ENCODE measurements at places on chromosomes 1 and 21.

DNA sequence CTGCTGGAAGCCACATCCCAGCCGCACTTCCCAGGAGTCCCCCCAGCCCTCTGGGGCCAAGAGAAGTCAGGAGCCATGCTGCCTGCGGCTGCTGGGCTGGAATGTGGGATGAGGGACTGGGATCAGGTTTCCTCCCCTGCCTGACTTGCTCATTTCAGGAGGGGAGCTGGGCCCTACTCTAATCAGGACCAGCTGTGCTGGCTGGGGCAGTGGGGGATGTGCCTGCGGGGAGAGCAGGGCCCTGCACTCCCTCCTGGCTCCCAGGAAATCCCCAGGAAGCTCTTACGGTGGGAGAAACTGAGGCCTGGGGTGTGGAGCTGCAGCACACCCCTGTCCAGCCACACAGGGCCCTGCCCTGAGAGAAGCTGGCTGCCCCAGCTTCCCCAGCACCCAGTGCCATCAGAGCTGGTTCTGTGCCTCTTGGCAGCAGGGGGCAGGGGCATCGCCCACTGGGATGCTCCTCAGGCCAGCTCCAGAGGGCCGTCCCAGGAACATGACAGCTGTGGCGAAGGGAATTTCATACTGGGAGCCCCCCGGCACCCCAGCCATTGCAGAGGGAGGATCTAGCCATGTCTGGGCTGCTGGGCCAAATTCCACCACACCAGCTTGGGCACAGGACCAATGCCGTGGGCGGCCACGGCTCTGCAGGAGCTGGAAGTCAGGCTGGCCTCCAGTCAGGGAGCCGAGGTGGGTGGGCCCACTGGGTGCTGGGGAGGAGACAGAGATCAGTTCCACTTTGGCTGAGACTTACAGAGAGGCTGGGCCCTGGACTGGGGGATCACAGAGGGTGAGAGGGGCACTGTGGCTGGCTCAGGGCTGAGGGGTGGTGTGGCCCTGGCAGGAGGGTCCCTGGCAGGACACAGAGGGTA, 21.3 kb upstream of the PRSS38 start:
- peak; percentile 65 for DNase-seq

DNA sequence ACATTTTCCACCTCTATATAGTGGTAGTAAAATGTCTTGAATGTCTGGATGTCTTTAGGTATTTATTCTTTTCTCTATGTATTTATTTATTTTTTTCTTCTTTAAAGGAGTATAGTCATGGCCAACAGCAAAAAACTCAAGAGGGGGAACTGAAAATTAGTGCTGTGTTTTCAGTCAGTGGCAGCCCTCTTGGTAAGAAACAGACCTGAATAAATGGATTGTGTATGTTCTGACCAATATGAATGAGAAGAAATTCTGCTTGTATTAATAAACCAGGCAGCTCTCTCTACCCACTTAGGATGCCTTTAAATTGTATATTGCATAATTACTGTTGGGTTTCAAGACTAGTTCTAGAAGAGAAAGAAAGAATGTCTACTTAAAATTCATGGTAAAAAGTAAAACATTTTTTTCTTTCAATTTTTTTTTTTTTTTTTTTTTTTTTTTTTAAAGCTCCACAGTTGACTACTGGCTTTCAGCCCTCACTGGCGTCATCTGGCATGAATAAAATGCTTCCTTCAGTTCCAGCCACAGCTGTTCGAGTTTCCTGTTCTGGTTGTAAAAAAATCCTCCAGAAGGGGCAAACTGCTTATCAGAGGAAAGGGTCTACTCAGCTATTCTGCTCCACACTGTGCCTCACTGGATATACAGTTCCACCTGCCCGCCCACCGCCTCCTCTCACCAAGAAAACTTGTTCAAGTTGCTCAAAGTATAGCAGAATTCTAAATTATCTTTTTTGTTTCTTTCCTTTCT, 101.6 kb downstream of the ZMYM4 start:
- DNase-seq = no peak

- peak; percentile 37 for DNase-seq
These were observed 124.6 kb upstream of the ZNF648 start for GRCh38 chr1:182185842-182186756.

- DNase-seq = no peak
These were observed 99.6 kb upstream of the DMRTA2 start for GRCh38 chr1:50522691-50523342.

DNA sequence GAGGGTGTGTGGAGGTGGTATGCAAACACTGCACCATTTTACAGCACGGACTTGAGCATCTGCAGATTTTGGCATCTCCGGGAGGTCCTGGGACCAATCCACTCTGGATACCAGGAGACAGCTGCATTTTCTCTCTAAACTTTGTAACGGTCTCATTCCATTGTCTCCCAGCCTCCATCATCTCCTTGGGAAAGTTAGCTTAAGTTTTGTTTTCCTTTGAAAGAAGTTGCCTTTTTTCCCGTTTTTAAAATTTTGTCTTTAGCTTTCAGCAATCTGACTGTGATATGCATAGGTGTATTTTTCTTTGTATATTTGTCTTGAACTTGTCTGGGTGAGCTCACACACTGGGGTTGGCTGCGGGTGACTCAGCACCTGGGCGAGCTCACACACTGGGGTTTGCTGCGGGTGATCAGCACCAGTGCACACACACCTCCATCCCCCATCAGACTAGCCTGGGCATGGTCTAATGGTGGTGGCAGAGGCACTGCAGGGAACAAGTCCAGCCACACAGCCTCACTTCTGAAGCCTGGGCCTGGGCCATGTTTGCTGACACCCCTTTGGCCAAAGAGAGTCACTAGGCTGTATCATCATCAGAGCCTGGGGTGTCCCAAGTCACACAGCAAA, 32.1 kb upstream of the COL18A1 start:
- DNase-seq = peak; percentile 71

GRCh38 chr1:25425098-25426085, 4.8 kb upstream of the RHCE start:
- no peak for DNase-seq

- DNase-seq = no peak
These were observed at the start of gene GIPC2 for GRCh38 chr1:78045926-78046778. GIPC2 (plus strand) TSS chr1:78045966; CDS start chr1:78046095, 129 bp downstream.

DNA sequence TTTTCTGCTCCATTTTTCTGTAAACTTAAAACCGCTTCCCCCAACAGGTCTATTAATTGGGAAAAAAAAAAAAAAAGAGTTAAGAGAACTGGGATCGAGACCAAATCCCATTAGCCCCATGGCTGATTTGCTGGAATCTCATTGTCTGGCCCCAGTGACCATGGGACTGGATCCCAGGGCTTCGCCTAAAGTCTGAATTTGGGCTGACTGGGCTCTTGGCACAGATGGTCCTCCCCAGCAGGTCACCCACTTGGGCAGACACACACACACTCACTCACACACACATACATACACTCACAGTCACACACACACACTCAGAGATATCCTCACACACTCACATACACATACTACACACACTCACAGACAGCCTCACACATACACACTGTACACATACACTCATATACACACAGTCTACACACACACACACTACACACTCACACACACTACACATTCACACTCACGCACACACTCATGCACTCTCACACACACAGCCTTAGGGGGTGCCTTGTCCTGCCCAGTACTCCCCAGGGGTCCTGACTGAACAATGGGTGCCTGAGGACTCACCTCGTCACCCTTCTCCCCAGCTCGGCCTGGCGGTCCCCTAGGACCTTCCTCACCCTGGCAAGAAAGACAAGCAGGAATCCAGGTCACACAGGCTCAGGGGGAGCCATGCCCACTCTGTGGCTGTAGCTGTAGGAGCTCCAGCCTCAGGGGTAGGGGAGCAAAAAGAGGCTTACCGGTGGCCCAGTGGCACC, 7.5 kb downstream of the COL9A2 start:
- DNase-seq = no peak

DNA sequence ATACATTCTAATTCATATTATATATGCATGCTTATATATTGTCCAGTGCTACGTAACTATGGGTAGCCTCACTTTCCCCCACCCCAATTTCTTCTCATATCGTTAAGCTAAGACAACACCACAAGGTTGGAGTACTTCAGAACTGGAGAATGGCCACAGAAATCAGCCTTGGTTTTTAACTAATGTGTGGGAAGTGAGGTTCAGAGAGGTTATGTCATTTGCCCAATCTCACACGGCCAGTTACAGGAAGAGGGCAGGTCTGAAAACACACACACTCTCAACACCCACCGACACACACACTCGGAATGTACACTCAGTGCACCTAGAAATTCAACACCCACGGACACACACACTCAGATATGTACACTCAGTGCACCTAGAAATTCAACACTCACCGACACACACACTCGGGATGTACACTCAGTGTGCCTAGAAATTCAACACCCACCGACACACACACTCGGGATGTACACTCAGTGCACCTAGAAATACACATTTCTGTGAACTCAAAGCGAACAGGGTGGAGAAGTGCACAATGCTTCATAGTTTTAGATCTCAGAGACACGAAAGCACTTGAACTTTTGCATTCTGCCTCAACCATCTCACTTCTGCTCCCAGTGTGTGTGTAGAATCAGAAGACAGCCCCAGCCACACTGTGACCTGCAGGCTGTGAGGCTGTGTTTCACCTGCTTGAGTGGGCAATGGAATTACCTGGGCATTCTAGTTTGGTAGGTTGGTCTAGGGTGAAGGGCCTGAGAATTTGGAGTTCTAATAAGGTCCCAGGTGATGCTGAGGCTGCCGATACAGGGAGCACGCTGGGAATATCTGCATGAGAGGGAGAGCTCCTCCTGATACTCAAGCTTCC, 170.4 kb downstream of the CLIC6 start:
- DNase-seq = no peak

GRCh38 chr1:200363264-200363933, 46.4 kb downstream of the ZNF281 start:
- DNase-seq = no peak

DNA sequence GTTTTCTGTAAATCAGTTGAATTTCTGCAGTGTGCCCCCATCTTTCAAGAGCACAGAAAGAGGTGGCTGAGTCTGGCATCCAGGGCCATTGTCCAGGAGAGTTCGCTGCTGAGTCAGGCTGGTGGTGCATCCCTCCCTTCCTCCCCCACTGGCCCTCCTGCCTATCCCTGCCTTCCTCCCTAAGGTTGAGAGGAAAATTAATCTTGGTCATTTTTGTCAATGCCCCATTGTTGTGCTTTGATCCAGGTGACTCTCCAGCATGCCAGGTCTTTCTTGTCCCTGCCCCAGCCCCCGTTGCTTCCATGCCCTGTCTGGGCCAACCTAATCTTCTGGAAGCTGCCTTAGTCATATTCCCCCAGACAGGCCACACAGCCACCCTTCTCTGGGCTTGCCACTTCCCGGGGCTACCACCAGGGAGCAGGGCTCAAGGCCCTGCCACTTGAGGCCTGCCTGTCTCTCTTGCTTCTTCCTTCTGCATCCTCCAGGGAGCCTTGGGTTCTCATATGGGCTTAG, 26.6 kb downstream of the PROK1 start:
- peak; percentile 79 for DNase-seq

- DNase-seq = no peak
These were observed 1.7 kb upstream of the DNTTIP2 start for GRCh38 chr1:93880731-93881130.

GRCh38 chr1:12549460-12550349, 68.3 kb downstream of the DHRS3 start:
- peak; percentile 93 for DNase-seq

DNA sequence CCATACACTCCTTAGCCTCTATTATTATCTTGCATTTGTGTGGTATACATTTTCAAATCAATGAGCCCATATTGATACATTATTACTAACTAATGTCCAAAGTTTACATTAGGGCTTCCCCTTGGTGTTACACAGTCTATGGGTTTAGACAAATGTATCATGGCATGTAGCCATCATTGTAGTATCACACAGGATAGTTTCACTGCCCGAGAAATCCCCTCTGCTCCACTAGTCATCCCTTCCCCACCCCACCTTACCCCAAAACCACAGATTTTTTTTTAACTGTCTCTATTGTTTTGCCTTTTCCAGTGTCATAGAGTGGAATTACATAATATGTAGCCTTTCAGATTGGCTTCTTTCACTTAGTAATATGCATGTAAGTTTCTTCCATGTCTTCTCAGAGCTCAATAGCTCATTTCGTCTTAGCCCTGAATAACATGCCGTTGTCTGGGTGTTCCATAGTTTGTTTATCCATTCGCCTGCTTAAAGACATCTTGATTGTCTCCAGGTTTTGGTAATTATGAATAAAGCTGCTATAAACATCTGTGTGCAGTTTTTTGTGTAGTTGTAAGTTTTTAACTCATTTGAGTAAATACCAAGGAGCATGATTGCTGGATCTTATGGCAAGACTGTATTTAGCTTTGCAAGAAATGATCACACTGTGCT, 86.4 kb upstream of the LYST start:
- DNase-seq = peak; percentile 45

GRCh38 chr1:68442006-68442405, 7.7 kb downstream of the RPE65 start:
- DNase-seq = no peak

GRCh38 chr1:59705466-59706302, 109.1 kb upstream of the HOOK1 start:
- no peak for DNase-seq

DNA sequence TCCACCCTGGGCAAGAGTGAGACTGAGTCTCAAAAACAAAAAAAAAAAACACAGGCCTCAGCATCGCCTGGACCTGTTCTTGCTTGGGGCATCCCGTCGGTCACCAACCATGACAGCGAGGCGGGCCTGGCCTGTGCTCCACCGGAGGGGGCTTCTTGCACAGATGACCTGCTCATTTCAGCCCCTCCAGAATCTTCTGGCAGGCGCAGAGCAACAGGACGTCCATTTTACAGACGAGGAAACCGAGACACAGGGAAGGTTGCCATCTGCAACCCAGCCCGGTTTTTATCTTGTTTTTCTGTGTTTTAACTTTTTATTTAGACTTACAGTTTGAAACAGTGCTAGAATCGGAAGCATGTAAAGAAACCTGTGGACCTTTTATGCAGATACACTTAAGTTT, 918 bp downstream of the CSTB start:
- no peak for DNase-seq

DNA sequence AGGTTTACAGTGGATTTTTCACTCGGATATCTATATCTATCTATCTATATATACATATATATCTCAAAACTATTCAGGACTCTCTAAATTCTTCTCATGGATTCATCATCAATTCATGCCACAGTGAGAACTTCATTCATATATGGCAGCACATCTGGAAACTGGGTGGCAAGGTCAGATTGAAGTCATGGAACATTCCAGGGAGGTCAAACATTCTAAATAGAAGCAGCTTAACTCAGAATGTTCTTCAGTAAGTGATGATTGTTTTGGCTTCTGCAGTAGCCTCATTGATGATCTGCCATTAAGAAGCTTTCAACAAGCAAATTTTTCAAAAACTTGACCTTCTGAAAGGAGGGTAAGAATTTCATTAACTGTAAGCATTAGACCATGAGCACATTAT, 46.9 kb upstream of the ADAMTS1 start:
- DNase-seq = no peak

GRCh38 chr1:9249534-9250410, 15.2 kb downstream of the H6PD start:
- DNase-seq = peak; percentile 38

- DNase-seq = no peak
These were observed 28.2 kb upstream of the ANKRD13C start for GRCh38 chr1:70382682-70383081.

GRCh38 chr1:232877365-232878028, 72.3 kb downstream of the MAP10 start:
- no peak for DNase-seq

Data from urothelium cell line (cell line).